ENCODE measurements at places on chromosomes 4 and X.

- no peak for DNase-seq
Observed at GRCh38 chr4:98555798-98556445, 102.5 kb downstream of the TSPAN5 start.

- DNase-seq, result no peak
Observed at GRCh38 chr4:15847746-15848145, 69.6 kb downstream of the CD38 start.

DNA sequence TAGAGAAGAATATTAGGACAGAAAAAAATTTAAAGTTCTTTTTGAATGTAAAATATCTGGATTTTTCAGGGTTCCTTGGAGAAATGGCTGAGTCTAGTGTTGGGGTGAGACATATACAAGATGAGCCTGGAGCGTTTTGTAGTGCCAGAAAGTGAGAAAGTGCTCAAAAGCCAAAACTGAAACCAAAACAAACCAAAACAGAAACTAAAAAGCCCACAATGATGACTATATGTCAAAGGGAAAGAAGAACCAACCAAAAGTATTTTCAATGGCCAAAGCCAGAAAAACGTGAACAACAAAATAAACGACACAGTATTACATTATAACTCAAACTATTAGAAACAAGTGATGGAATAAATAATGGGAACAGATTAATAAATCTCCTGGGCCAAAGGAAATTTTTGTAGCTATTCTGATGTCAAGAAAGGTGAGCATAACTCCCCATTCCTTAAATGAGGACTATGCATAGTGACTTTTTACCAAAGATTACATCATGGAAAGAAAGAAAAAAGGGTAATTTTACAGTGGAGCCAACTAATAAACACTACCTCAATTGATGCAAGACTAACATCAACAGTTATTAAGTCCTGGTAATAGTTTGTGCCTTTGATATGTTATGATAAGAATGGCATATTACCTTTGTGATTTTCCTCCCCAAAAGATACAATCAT lies 1137.6 kb downstream of the C4orf33 start:
- peak; percentile 56 for DNase-seq

DNA sequence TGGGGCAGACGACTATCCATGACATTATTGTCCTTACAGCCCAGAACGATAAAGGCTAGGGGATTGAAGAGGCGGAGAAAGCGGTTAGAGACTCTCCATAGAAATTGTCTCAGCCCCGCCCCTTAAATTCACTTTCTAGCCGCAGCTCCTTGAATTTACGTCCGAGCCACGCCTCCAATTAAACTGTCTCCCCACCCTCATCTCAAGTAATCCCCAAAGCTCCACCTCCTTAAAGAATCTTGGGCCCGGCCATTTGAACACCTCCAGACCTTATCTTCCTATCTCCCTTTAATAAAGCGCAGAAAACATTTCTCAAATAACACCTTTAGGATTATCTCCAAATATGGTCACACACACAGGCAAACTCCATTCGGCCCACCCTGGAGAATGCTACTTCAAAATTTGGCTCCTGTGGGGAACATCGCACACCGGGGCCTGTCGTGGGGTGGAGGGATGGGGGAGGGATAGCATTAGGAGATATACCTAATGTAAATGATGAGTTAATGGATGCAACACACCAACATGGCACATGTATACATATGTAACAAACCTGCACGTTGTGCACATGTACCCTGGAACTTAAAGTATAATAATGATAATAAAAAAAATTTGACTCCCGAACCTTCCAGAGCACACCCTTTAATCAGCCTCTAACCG lies 7.2 kb upstream of the MAGIX start:
- DNase-seq, result no peak

- no peak for DNase-seq
Observed at GRCh38 chr4:141328560-141329173, 108.0 kb downstream of the ZNF330 start.

DNA sequence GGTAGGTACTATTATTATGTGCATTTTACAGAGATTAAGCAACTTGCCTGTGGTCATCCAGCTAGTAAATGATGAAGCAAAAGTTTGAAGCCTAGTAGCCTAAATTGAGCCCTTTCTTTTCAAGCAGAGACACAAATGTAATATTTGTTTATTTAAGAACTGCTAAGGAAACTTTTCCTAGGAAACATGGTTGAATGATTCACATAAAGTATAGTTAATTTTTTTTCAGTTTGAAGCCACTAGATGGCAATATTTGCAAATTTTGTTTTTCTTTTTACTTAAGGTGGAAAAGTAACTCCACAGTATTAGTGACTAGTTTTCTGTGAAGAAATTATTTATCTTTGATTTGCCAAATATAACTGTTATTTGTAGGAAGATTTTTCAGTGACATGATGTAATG lies 52.8 kb upstream of the ANKRD17 start:
- peak; percentile 51 for DNase-seq

GRCh38 chr4:74125029-74125428 lies 26.0 kb upstream of the CXCL2 start:
- DNase-seq, result no peak

DNA sequence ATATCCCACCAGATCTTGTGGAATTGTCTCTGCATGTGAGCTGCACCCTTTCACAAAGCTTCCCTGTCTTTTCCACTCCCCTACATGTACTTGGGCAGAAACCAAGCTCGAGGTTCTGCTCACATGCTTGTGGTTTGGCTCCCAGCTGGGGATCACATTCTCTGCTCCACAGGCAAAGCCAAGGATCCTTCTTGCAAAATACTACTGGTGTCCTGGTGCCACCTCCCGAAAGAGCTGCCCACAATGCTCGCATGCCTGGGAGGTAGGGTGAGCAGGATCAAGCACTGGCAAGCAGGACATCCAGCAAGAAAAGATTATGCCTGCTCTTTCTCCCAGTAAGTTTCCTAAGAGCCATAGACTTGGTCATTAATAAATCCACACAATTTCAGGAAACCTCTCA lies 45.1 kb upstream of the PPARGC1A start:
- peak; percentile 87 for DNase-seq

- DNase-seq, result no peak
Observed at GRCh38 chr4:190018201-190018920, 8.7 kb downstream of the FRG2 start.

- DNase-seq, result no peak
Observed at GRCh38 chrX:115564243-115564642, 3.3 kb downstream of the PLS3 start.

Data from ACHN (cell line).